ENCODE measurements at places on chromosomes 3 and 15. TPM values are rescaled to one million over a fixed set of nuclear protein-coding genes. Genes with fewer than 3 reads are reported as not detected.

- DNase-seq: no peak
These were observed 292 bp downstream of the USP4 start for GRCh38 chr3:49339581-49339940.

DNA sequence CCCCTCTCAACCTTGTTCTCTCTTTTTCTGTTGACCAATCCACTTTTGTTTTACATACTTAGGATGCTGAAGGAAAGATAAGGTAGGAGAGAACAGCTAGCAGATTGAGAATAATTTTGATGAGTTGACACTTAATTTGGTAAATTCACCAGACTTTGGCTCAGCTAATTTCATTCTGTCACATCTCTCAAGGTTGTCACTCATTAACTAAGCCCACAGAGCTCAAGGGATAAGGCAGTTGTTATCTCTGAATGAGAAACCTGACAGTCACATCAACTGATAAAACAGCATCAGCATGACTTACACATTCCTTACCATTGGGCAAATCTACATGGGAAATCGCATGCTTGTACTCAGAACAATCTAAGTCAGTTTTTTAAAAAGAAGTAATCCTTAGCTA is 591.4 kb downstream of the NLGN1 start:
- DNase-seq: no peak

DNA sequence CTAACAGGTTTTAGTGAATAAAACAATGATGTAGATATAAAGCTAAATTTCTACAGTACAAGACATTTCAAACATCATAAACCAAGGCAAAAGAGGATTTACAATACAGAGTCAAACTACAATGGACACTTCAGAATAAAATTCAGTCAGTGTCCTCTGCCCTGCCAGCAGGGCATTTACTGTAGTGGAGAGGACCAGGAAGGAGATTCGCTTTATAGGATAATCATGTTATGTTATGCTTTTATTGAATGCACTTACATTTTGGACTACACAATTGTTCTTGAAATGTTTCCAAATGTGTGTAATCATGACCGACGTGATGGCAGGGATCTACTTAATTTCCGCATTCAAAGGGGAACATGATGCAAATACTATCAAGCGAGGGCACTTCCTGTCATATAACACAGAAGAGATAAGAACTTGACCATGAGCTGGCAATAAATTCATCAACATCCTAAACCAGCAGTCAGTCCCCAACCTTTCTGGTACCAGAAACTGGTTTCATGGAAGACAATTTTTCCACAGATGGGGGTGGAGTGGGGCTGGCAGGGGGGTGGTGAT is 925.6 kb downstream of the FHIT start:
- no peak for DNase-seq

DNA sequence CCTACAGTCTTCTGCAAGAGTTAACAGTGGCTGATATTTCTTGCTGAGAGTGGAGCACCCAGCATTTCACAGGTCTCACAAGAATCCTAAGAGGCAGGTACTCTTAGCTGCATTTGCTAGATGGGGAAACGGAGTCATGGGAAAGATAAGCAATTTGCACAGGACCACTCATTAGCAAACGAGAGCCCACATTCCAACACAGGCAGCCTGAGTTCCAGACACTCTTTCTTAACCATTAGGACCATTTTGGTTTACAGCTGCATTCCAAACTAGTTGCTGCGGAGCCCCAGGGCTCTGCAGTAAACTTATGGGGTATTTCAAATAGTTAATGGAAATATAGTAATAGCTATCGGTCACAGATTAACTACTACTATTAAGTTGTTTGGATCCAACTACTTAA is 42.5 kb downstream of the LYZL4 start:
- DNase-seq: no peak

- DNase-seq: no peak
These were observed 45.6 kb upstream of the PAQR5 start for GRCh38 chr15:69253156-69253555.

- DNase-seq: no peak
These were observed 23.0 kb downstream of the CMTM7 start for GRCh38 chr3:32414522-32415202.

- no peak for DNase-seq
These were observed 22.5 kb downstream of the LRTM1 start for GRCh38 chr3:54905261-54905888.

- DNase-seq: no peak
These were observed 20.1 kb downstream of the SRGAP3 start for GRCh38 chr3:9229325-9229724.

- no peak for DNase-seq
These were observed 27.4 kb upstream of the HDAC11 start for GRCh38 chr3:13452490-13453335.

The ACKR4 gene
- 1.2 TPM for total RNA-seq

The ATP6V1A gene
- total RNA-seq: 48.8 TPM

The THPO gene
- total RNA-seq: not detected

Measured in activated naive CD4-positive, alpha-beta T cell treated with anti-CD3 and anti-CD28 coated beads, Interleukin-2, amount 50 U/mL, for 72 hours (primary cell).